ENCODE measurements at places on chromosomes 16 and 17.

- DNase-seq = no peak
Observed at GRCh38 chr16:73713251-73713650, 583.4 kb upstream of the PSMD7 start.

GRCh38 chr16:77112746-77113145 lies 78.2 kb upstream of the MON1B start:
- DNase-seq = no peak

DNA sequence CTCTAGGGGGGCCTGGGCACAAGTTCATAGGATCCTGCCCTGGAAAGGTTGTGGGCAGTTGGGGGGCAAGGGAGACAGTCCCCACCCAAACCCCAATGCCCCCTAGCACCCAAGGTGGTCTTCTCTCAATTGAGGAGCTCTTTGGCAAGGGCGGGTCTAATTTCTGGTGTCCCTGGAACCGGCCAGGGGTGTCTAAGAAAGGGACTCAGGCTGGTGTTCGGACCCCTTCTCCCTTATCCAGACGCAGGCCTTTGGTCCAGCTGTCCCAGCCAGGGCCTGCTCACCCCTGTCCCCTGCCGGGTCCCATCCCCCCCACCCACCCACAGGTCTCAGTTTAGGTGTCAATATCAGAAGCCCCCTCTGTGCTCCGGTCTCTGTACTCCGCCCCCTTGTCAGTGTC lies 860 bp upstream of the ARHGDIG start:
- DNase-seq = no peak

DNA sequence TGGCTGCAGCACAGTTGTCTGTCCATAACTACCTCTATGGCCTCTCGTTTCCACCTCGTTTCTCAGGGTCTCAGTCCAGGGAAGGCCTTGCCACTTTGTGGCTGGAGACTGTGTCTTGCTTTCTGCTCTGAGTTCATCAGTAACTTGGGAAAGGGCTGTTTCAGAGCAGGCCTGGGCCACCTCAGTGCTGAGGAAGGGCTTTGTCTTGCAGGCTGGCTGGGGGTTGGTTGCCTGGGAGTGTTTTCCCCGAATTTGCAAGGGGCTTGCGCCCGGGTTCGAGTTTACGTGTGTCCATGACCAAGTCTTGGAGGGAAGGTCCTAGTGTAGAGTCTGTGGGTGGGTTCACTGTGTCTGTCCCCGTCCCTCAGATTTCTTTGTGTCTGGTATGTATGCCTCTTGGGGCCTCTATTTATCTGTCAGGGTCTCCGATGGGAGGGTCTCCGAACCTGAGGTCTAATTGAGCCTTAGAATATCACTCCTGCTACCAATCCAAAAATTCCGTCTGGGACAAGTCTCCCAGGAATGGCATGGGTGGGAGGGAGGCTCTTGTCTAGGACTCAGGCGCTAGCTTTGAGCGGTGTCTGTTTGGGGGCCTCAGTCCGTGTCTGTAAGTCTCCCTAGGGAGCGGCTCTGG lies 594 bp upstream of the TGFB1I1 start:
- no peak for DNase-seq

DNA sequence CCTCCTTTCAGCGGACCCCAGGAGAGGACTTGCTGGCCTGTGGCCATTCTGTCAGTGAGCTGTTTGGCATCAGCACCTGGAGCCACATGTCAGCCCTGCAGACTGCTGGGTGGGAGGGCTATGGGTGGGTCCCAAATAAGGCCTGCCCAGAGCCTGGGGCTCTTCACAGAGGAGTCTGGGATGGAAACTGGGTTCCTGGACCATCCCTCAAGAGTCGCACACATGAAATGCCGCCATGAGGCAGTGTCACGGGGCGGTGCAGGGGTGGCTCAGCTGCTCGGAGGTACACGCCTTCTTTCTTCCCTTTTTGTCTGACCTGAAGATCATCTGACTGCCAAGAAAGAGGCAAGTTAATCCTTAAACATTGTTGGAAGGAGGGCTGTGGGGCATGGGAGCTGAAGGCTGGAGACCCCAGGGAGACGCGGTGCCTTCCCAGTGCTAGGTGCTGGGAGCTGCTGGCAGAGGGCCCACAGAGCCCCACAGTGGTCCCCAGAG lies 14.8 kb downstream of the MPRIP start:
- DNase-seq = no peak

DNA sequence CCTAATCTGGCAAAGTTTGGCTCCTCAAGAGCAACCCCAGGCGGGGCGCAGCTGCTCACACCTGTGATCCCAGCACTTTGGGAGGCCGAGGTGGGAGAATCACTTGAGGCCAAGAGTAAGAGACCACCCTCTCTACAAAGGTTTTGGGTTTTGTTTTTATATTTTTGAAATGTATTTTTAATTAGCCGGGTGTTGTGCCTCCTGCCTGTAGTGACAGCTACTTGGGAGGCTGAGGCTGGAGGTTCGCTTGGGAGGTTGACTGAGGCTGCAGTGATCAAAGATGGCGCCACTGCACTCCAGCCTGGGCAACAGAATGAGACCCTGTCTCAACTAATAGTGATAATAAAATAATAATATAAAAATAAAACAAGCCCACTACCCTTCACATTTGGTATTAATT lies 756 bp upstream of the USP7 start:
- no peak for DNase-seq

DNA sequence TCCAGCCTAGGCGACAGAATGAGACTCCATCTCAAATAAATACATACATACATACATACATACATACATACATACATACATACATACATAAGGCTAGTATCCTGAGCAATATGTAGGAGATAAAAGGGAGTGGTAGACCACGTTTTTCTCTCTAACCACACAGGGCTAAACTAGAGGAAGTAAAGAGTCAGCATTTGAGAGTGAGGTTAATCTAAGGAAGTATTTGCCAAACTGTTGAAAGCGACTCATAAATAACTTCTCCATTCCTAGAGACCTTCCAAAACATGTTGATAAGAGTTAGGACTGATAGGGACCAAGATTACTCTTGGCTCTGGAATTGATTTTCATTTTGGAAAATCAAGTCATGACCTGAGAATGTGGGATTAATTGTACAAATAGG lies 68.9 kb downstream of the NEUROD2 start:
- no peak for DNase-seq

DNA sequence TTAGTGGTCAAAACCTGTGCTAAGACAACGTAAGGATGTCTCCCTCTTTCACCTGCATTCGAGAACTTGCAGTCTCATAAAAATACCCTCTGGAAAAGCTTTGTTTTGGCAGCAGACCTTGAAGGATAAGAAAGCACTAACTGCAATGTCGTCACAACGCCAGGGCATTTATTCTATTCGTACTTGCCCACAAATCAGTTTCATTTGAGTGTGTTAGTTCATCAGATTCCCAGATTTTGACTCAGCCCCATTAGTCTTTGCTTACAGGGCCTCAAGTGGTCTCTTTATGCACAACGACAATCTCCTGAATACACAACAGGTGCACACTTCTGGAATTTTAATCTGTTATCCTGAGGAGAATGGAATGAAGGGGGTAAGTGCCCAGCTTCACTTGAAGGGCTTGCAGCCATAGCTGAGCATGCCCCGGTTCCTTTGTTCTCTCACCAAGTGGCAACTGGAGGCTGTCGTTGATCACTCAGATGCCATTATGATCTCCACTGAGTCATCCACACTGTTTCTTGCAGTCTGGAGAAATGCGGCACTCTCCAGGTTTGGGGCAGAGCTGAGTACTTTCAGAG lies 58.8 kb downstream of the CLEC19A start:
- no peak for DNase-seq

All from stimulated activated CD4-positive, alpha-beta T cell treated with anti-CD3 and anti-CD28 coated beads, TNF-alpha, amount 100 ng/mL, for 1 hour (primary cell).